ENCODE measurements at places on chromosomes 13 and 19. TPM values are rescaled to one million over a fixed set of nuclear protein-coding genes. Genes with fewer than 3 reads are reported as not detected.

Gene C19orf85
- not detected for total RNA-seq

Gene ACP7
- not detected for total RNA-seq

- H3K36me3 ChIP-seq = peaks cover 16% of the 10 kb centered on the region
- no peaks in the 10 kb centered on the region for H3K27me3 ChIP-seq
- peak; percentile 72 for DNase-seq
- peak overlapping the region; percentile 100 for H3K27ac ChIP-seq
Observed at GRCh38 chr19:2051773-2052704, 995 bp upstream of the MKNK2 start.

DNA sequence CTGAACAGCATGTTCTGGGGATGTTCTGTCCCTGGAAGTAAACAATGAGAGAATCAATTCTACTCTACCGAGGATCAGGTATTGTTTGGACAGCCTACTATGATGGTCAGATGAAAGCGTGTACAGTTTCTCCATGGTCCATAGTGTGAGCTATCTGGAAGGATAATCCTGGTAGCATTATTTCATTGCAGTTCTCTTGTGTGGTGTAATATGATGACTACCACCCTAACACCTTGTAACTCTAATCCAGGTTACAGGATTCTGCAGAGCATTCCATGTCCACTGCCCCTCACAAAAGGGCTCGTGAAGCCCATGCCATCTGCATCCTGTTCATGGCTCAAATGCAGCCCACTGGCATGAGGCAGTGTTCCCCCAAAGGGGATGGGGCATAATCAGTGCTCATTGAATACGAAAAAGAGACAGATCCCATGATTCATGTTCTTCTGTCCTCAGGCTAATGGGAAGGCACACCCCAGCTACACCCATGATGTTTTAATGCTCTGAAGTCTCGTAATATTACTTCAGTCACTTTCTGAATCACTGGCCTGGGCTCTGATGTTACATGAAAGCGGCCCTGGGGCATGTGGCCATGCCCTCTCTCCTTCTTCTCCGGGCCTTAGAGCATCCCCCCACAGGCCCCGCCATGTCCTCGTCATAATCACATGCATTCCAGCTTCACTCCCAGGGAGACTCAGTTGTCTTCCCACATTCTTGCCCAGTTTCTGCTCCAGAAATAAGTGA, 68.4 kb downstream of the HSPH1 start:
- no peak overlapping the region for H3K27ac ChIP-seq
- H3K4me3 ChIP-seq = no peak overlapping the region
- H3K4me1 ChIP-seq = no peaks in the 10 kb centered on the region

GRCh38 chr19:14471436-14472187, 3.5 kb downstream of the PTGER1 start:
- H3K27ac ChIP-seq = no peak overlapping the region
- H3K36me3 ChIP-seq = peaks cover 47% of the 10 kb centered on the region
- no peak for DNase-seq
- peaks cover 39% of the 10 kb centered on the region for H3K4me1 ChIP-seq

Gene COG3
- 15.7 TPM for total RNA-seq

DNA sequence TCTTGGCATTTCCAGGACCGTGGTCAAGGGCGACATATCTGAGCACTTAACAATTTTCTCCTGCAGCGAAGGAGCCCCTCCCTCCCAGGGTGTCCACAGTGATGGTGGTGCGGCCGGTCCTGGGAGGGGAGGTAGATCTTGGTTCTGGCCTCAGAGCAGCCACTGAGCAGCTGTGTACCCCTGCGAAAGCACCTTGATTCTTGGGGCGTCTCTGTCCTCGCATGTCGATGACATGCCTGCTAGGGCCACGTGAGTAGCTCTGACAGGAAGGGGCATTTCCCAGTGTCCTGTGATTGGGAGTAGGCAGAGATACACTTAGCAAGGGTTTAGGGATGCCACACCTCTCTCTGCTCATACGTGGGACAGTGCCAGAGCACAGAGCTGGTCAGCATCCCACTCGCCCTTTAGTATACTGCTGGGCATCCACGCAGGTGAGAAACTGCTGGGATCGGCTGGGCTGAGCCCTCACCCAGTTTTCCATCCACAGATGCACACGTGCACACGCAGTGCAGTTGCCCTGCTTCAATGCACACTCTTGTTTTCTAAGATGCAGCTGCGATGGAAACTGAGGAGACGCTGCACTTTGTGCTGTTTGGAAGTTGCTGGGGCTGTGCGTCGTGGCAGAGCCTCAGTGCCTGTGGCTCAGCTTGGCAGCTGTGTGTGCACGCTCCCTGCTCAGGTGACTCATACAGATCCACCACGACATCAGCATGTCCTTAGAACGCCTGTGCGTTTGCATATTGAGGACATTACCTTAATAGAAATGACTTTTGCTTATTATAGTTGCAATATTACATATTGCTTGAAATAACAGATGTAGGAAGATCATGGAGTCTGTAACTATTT, 66.8 kb downstream of the TEX29 start:
- peaks cover 64% of the 10 kb centered on the region for H3K27me3 ChIP-seq
- no peak overlapping the region for H3K4me3 ChIP-seq
- H3K4me1 ChIP-seq = no peaks in the 10 kb centered on the region
- no peak overlapping the region for H3K27ac ChIP-seq
- no peak for DNase-seq

Measured in left ventricle myocardium inferior (tissue), 1 donor.